ENCODE measurements at places on chromosomes 5 and 9.

- DNase-seq: no peak
Measured at GRCh38 chr9:72898784-72899733, 53.8 kb downstream of the ALDH1A1 start.

DNA sequence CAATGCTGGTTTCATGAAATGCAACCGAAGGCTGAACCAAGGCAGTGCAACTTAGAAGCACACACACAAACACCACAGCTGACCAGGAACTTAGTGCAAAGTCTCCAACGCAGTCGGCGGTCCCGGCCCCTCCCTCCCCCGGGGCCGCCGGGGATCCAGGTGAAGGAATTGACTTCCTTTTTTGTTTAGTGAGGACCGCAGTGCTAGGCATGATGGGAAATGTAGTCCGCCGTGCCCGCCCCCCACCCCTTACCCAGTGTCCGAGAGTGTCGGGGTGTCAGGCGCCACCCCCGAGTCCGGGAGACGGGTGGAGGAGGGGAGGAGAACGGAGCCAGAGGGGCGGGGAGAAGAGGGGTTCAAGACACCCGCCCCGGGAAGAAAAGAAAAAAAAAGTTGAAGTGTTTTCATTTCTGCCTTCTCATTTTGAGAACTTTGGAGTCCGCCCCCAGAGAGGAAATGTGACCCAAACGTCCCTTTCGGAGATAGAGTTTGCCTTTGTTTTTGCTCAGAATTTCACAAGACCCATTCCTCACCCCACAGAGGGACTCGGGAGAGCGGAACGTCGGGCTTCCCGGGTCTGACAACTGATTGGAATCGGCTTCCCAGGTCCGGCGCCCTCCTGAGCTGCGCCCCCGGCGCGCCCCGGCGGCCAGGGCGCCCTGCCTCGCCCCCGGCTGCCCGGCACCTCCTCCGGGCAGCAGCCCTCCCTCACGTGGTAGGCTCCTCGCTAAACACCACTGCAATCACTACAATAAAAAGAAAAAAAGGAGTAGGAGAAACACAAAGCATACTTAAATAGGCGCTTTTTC lies 2.0 kb downstream of the IER5L start:
- no peak for DNase-seq

DNA sequence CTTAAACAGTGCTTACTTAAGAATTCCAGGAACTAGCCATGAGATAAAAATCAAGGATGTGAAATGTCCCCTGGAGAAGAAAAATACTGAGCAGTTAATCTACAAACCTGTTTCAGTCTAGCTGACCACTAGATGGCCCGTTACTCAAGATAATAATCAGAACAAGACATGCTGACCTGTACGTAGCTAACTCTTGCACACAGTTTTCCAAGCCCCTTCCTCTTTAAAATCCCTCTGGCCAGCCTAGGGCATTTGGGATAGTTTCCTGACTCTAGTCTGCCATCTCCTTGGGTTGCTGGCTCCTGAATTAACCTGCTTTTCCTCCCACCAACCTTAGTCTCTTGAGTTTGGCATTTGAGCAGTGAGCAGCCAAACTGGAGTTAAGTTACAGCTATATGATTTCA lies 59.2 kb upstream of the TRAF1 start:
- no peak for DNase-seq

DNA sequence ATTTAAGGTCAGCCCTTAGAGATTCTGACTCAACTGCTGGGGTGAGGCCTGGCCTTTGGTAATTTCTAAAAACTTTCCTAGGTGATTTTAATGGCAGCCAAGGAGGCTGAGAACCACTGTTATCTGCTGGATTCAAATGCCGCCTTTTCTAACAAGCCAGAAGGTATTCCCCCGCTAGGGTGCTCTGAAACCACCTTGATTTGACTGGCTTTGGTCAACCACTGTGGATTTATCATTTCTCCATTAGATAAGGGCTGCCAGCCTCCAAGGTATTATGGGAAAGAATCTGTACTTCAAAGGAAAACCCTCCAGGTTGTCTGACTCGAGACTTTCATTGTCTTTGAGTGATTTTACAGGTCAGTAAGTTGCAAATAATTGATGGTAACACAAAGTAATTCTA lies 4.3 kb downstream of the ANXA6 start:
- no peak for DNase-seq

- no peak for DNase-seq
Measured at GRCh38 chr5:158801893-158802292, 297.8 kb downstream of the EBF1 start.
